ENCODE measurements at places on chromosomes 7 and 10.
A peak's percentile ranks its signal among the peaks of the same experiment; 100 is the strongest.

- DNase-seq = no peak
Observed at GRCh38 chr7:30665043-30665442, 17.2 kb downstream of the CRHR2 start.

- peak; percentile 15 for DNase-seq
Observed at GRCh38 chr7:33183504-33183903, 54.1 kb downstream of the BBS9 start.

DNA sequence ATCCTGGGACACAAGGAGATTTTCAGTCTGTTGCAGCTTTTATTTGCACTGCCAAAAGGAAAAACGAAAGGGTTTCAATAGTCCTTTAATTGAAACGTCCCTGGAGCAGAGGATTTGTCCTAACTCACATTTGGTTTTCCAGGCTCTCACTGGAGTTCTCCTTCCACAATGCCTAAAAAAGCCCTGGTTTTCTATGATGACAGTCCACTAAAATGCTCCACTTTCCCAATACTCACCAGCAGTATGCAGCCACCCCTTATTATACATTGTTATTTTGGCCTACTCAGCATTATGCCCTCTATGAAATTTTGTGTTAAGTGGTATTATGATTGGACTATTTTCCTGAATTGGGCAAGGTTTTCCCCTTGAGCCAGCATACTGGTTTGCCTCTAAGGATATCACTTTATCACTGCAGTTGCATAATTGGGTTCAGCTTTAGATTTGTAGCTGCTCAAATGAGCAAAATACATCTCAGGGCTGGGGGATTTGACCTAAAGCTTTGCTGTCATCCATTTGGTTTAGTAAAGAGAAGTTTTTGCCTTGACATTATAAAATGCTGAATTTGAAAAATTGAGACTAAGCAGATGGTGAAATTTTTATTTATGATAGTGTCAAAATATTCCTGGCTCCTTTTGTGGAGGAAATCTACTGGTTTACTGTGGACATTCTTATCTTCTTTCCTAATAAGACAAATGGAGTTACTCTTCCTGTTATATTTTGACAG, 239.2 kb downstream of the RNLS start:
- no peak for DNase-seq

- no peak for DNase-seq
Observed at GRCh38 chr7:50315739-50316671, 11.5 kb downstream of the IKZF1 start.

- DNase-seq = no peak
Observed at GRCh38 chr10:43943119-43943817, 294.6 kb upstream of the ZNF32 start.

DNA sequence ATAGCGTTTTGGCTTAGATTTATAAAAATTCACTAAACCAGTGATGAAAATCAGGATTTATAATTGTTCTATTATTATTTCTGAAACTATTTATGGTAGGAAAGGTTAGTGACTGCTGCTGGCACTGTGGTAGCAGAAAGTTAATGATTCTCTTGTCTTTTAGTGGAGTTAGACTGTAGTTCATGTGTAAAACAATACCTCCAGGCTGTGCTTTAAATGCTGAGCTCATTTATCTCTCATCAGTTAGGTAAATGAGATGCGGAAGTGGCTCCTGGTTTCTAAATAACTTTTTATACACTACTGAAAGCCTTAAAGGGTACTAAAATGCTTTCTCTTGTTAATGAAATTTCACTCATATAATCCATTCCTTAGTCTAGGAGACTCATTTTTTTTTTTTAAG, 326.8 kb upstream of the POT1 start:
- no peak for DNase-seq

DNA sequence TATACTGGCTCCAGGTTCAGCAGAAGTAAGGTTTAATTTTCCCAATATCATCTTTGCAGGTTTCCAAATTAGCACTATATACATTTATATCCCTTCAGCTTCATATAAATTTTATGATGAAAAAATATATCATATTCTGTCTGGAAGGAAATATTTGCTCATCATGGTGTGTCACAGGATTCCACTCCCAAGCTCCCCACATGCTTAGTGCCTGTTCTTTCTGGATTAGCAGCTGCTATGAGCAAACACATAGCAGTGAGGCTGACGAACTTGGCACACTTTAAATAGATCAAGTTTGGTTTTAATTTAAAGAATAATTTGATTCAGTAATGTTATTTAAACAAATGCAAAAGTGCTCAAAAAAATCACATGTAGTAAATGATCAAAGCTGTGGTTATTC, 251.9 kb downstream of the AGMO start:
- no peak for DNase-seq

DNA sequence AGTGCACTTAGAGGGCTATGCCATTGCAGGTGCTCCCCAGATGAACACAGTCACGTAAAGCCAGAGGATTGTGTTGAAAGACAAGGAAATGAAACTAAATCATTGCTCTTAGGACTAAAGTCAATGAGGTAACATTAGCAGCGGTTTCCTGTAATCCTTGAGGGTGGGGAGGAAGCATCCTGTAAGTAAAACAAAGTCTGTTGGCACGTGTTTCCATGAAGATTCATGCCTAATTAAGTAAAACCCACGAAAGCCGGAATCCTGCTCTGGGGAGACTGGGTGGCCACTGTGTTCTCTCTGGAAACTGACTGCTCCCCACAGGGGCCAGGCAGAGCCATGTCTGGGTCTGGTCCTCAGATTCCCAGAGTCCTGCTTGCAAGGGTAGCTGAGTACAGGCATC, 18.3 kb downstream of the STEAP1B start:
- DNase-seq = peak; percentile 71

DNA sequence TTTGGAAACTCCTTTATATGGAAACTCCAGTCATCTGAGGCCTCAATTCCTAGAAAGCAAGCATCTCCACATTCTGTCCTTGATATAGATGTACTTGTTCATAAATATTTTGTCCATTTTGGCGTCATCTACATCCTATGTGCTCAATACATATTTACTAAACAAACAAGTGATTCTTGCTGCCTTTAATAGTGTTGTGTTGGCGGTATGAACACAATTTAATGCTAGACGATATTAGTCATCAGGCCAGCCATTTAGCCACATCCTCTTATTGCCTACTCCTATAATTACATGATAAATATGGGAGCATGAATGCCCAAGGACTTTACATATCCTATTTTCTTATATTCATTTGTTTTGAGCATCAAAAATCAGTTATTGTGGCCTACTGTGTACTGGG, 18.5 kb upstream of the IFRD1 start:
- peak; percentile 26 for DNase-seq

Data from EH (cell line).